ENCODE measurements at places on chromosomes 2 and 18.

GRCh38 chr2:69955029-69955428, 6.4 kb downstream of the ASPRV1 start:
- no peak for DNase-seq

GRCh38 chr2:178057179-178057680, 15.3 kb downstream of the PDE11A start:
- no peak for DNase-seq

GRCh38 chr2:203637471-203638167, 68.8 kb upstream of the CD28 start:
- no peak for DNase-seq

DNA sequence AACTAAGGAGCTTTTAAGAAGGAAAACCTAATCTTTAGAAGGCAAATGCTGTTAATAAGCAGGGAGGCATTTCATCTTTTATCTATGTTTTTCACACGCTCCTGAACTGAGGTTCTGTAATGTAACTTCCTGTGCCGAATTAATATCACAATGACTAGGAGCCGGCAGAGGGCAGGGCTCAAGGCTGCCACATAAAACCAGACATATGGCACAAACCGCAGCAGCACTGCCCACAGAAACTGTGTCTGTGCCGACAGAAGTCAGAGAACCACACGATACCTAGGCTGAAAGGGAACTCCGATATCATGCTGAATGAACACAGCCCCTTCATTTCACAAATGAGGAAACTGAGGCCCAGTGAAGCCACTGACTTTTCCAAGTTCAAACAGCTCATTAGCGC, 112.1 kb downstream of the EIPR1 start:
- no peak for DNase-seq

DNA sequence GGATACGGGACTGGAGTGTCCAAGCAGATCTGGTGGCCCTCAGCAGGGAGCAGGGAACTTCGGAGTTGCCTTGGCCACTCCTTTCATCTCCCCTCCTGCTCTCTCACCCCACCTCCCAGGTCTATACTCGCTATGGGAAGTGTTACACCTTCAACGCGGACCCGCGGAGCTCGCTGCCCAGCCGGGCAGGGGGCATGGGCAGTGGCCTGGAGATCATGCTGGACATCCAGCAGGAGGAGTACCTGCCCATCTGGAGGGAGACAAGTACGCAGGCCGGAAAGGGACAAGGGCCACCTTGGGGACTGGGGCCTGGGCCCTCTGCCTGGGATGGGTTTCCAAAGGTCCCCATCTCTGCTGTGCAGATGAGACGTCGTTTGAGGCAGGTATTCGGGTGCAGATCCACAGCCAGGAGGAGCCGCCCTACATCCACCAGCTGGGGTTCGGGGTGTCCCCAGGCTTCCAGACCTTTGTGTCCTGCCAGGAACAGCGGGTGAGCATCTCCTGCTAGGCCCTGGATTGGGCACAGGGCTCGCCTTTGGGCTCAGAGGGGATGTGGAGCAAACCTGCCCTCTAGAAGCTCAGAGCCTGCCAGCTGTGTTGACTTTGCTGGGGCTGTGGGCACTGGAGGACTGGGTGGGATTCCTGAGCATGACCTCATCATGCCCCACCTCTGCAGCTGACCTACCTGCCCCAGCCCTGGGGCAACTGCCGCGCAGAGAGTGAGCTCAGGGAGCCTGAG, 11.8 kb downstream of the CHPF start:
- no peak for DNase-seq

DNA sequence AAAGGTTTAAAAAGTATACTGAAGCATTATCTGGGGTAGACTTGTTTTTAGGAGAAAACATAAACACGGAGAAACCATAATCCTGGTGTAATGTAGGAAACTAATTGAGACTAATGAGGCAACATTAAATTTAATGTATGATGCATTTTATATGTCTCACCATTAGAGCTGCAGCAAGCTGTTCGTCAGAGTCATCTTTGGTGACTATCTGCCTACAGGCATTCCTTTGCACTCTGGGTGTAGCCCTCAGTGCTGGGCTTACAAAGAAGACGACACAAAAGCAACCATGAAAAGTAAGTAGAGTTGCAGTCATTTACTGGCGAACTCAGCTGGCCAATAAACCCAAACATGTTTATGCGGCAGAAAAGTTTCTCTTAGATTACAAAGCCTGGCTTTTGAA, 415.3 kb upstream of the ZEB2 start:
- DNase-seq, result no peak

GRCh38 chr2:113169586-113169985, 4.2 kb upstream of the PSD4 start:
- DNase-seq, result no peak
